NCI-H1092 (cell line): ENCODE measurements at places on chromosomes 3 and 15.
A peak's percentile ranks its signal among the peaks of the same experiment; 100 is the strongest.

- peak; percentile 17 for DNase-seq
Observed at GRCh38 chr3:32421991-32422859, 30.6 kb downstream of the CMTM7 start.

DNA sequence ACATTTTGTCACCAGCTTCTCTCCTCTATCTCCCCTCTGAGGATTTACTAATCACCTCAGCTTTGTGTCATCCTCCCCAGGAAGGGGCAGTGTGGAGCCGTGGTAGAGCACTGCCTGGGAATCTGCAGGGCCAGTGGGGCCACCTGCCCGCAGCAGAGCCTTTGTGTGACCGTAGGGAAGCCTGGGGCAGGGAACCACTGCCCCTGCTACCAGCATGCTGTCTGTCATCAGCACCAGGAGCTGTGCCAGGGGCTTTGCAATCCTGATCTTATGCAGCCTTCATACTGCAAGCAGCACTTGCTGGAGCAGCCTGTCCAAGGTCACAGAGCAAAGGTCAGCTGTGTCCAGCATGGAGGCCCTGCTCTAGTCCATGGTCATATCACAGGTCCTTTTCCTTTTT, 170.2 kb upstream of the IL12A start:
- DNase-seq = no peak

- no peak for DNase-seq
Observed at GRCh38 chr3:19931180-19931692, 2.8 kb downstream of the EFHB start.

GRCh38 chr3:194485881-194486539, 792 bp downstream of the ATP13A3 start:
- DNase-seq = no peak

DNA sequence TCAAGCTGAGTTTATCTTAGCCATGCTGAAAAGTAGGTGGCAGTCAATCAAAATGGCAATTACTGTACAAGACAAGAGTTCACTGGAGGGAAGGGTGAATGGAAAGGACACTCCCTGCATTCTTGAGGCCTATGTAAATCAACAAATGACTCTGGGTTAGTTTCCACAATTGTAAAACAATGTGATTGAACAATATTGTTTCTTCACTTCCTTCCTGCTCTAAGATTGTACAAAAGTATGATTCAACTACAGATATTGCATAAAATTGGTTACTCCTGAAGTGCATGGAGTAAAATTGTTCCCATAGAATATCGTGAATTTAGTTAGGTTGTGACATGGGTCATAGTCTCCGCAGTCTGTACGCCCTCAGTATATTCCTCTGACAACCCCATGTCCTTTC, 277.6 kb downstream of the LPP start:
- no peak for DNase-seq

DNA sequence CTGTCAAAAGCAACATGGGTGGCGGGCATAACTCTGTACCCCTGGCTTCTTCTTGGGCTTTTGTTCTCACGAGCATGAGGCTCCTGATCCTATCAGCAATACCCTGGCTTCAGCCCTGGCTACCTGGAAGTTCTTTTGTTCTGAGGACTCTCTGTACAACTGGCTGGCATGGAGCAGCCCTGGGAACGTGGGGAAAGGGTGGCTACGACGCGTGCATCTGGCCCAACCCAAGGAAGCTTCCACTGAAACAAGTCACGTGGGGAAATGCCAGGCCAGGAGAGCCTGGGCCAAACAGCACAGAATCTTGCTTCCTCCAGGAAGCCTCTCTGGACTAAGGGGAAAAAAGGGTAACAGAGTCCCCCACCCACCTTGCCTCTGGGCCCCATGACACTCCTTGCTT, 22.7 kb upstream of the ATP2B2 start:
- no peak for DNase-seq

- DNase-seq = no peak
Observed at GRCh38 chr3:42651248-42652091, 2.0 kb upstream of the ZBTB47 start.

GRCh38 chr15:73637527-73637926, 4.3 kb upstream of the NPTN start:
- no peak for DNase-seq

- no peak for DNase-seq
Observed at GRCh38 chr3:114380233-114380651, 86.4 kb downstream of the TIGIT start.

GRCh38 chr3:64865839-64866570, 178.2 kb upstream of the ADAMTS9 start:
- DNase-seq = no peak

- no peak for DNase-seq
Observed at GRCh38 chr3:68866157-68866556, 66.2 kb downstream of the TAFA4 start.

- no peak for DNase-seq
Observed at GRCh38 chr15:69392352-69392751, 21.8 kb upstream of the KIF23 start.

DNA sequence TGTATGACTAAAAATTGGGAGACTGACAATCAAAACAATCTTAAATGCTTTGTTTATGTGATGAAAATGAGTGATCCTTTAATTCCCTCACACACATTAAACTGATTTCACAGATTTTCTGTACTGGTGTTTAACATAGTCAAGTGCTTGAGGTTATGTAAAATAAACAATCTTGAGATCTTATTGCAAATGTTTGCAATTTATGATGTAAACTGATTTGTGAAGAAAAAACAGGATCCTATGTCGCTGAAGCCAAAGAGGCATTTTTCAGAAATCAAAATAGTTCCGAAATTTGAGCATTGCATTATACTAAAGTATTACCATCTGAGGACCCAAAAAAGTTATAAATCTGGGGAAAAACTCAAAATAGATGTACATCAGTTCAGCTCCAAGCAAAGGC, 12.7 kb downstream of the SHOX2 start:
- no peak for DNase-seq

GRCh38 chr3:37997342-37997741, 6.8 kb downstream of the VILL start:
- DNase-seq = no peak

DNA sequence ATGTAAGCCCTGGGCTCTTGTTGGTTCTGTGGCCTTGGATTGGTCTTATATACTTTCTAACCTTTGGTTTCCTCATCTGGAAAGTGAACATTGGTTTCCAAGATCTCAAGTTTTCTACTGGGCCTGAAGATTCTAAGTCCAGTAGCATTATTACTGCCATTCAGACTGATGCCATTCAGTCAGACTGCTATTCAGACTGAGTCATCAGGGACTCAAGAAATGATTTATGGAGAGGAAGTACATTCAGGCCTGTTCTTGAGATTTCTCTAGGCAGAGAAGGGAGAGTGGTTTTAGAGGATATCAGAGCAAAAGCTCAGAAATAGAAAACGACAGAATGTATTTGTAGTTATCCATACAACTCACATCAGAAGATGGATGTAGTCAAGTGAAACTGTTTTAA, 557.2 kb downstream of the NR2F2 start:
- no peak for DNase-seq

- no peak for DNase-seq
Observed at GRCh38 chr3:13540297-13540995, 8.5 kb upstream of the FBLN2 start.

DNA sequence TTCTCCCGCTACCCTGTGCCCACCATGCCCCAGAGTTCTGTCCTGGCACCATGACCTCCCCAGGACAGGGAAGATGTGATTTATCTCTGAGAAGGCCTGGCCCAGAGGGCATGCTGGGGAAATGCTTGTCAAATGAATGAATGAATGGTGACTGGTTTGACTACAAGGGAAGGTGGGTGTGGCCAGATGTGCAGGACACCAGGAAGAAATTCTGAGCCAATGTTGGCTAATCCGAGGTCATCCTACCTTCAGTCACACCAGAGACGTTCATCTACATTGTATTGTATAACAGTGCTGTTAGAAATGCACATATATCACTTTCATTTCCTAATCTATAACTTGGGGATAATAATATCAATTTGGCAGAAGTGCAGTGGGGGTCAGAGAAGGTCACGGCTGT, 138.4 kb downstream of the FAM43A start:
- DNase-seq = no peak

DNA sequence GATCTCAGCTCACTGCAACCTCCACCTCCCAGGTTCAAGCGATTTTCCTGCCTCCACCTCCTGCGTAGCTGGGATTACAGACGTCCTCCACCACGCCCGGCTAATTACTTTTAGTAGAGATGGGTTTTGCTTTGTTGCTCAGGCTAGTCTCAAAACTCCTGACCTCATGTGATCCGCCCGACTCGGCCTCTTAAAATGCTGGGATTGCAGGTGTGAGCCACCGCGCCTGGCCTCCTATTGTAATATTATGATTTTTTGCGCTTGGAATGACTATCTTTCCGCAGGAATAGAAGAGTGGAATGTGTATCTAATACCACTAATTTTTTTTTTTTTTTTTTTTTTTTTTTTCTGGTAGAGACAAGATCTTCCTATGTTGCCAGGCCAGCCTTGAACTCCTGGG, 1.8 kb downstream of the ARL8B start:
- no peak for DNase-seq

GRCh38 chr15:29021857-29022256, 136.1 kb downstream of the APBA2 start:
- DNase-seq = no peak

GRCh38 chr3:70726961-70727360, 414.5 kb upstream of the MDFIC2 start:
- DNase-seq = no peak

DNA sequence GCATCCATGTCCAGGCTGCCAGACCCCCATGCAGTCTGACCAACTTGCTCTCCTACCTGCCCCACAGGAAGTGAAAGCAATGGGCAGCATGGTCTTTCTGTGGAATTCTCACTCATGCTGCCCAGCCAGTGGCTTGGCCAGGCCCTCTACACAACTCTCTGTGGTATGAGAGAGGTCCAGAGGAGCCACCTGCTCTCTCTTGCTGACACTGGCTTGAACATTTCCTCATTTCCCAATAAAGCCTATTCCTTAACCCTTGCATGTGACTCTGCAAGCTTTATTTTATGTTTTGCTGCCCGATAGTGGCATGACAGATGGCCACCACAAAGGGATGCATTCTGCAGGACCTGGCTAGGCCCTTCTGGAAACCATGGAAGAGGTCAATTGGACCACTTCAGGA, 53.8 kb downstream of the CCR1 start:
- no peak for DNase-seq

DNA sequence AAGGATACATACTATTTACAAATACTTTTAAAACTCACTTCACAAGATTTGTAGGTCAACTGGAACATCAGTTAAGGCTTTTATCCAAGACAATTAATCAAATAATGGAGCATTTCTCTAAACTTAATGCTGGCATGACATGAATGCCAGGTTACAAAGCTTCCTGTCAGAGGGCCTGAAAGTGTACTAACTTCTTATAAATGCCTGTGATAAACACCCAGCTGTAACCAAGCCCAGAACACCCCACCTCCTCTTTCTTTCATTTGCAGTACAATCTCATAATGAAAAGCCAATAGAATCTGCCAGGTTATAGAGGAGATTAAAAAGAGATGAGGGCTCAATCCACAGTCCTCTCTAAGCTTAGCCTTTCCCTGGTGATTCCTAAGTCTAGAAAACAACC, 214.4 kb downstream of the OSBPL10 start:
- DNase-seq = no peak

- no peak for DNase-seq
Observed at GRCh38 chr15:78837131-78837530, 25.9 kb upstream of the ADAMTS7 start.

DNA sequence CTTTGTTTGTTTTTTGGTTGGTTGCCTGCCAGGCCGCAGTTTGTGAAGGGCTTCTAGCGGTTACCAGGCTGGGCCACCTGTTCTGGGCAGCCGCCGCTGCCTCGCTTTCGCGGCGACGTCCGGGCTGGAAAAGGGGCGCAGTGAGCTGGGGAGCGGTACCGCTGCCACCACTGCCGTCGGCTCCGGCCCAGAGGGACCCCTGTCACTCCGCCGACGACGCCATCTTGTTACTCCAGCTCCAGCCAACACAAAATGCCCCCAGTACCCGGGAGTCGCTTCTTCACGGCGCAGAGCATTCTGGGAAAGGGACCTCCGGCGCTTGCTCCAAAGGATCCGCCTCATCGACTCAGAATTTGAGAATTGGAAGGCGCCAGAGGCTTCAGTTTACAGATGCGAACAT, 238.8 kb downstream of the CDIN1 start:
- DNase-seq = no peak

DNA sequence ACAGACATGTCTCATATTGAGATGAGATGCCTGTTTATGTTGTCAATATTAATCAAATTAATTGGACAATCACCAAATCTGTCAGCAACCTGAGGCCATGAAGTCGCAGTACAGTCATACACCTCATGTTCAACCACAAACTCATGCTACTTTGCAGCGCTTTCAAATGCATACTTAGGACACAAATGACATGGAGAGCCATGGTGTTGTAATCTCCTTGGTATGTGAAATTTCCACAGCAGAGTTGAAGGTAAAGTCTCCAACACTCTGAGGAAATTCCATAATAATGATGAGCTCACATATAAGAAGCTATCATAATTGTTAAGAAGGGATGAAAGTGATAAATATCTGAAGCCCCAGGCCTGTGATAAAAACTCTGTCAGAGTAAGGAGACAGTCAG, 873.9 kb downstream of the MCTP2 start:
- no peak for DNase-seq
